PC-9 (cell line): ENCODE measurements at places on chromosomes 5 and 9.

DNA sequence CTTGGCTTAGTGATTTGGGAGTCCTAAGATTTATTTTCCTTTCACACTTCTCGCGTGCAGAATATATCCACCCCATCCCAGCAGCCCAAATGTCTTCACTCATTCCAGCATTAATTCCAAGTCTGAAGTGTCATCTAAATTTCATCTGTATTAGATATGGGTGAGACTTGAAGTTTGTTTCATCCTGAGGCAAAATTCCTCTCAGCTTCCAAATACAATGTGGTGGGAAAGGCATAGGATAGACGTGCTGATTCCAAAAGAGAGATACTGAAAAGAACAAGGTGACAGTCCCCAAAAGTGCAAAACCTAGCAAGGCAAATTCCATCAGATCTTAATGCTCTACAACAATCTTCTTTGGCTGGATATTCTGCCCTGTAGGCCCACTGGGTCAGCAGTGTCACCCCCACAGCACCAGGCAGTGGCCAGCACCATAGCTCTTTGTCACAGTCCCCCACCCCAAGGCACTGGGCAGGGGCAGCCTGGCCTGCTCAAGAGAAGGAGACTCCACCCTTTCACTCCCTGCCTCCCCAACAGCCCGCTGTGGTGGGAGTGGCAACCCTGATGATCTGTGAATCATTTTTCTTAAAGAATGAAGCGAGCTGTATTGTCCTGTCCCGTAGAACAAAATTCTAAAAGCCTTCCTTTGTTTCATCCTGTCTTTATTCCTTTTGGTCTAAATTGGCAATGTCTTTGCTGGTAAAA lies 2.7 kb upstream of the ADAM19 start:
- no peak for DNase-seq

DNA sequence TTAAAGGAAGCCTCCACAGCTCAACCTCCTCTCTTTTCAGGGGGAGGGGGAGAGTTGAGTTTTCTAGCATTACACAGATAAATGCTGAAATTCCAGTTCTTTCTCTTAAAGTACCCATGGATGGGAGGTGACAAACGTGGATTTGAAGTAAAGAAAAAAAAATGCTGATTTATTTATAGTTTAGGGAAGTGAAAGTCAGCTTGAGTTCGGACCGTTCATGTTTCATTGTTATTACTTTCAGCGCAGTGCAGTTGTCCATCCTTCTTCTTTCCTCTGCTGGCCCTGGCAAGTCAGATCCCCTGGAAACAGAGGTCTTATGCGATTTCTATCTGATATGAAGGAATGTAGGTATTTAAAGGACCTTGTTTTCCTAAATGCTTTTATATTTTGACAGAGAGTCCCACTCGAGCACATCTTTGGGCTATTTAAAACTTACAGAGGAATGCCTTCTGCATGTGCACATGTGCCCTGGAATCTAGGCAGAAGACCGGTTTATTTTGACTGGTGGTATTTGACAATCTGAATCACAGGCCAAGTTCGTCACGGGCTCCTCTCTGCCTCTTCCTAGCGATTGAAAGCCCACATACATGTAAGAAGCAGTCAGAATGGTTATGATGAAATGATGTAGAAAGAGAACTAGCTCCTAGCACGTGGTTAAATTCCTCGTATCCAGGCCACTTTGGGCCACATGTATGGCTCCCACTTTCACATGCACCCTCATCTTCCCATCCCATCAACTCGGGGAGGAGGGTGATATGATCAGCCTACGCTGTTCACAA lies 385.2 kb upstream of the KLF4 start:
- no peak for DNase-seq

DNA sequence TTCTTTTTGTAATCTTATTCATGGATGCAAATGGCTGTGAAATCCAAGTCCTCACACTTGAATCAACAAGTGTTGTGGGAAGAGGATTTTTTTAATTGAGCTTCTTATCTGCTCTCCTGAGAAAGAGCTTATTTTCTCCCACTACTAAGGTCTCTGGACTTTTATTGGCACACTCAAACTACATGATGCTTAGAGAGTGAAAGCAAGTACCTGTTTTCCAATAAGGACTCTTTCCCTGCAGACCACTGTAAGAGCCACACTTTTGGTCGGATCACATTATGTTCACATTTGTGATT lies 546.4 kb upstream of the ARRDC3 start:
- no peak for DNase-seq

DNA sequence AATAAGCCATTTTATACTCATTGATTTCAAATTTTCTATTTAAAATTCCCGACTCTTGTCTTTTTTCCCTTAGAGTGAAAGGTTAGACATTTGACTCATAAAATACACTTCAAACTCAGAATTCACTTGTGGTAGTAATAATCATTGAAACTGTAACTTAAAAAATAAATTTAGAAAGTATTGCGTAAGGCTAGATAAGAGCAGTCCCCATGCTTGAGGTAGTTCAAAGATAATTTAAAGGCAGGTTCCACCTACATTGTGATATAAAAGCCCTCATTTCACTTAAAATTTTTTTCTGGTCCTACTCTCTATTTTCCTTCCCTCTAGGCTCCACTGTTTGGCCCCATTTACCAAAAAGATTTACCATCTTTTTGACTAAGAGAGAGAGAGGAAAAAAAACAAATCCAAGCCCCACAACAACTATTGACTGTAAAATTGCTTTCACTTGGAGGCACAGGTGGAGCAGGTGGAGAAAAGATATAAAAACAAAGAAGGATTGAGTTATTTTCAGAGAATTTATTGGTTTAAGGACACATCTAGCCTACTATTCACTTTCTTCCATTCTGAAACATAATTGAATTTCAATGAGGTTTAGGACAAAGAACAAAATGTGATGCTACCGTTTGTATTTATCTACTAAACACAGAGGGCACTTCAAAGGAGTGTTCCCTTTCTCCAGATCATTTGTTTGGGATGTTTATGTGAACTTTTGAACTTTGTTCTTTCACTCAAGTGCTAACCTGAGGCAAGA lies 61.0 kb downstream of the FBXO4 start:
- DNase-seq: no peak

DNA sequence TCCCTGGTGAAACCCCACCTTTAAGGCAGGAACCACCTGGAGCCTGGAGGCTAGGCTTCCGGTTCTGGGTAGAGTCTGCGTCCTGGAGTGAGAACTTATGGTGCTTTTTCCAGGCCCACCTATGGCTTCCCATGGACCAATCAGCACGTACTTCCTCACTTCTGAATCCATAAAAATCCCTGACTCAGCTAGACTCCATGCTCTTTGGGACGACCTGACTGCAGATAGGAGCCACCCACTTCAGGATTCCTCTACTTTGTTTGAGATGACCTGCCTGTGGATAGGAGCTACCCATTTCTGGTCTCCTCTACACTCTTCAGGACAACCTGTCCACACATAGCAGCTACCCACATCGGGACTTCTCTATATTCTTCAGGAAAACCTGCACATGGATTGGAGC lies 168.8 kb upstream of the IRX2 start:
- DNase-seq: no peak

GRCh38 chr9:108775901-108776306 lies 79.9 kb downstream of the ACTL7B start:
- no peak for DNase-seq

GRCh38 chr5:160260881-160261815 lies 31.8 kb downstream of the FABP6 start:
- peak; percentile 99 for DNase-seq

GRCh38 chr5:111172504-111172903 lies 51.7 kb upstream of the CAMK4 start:
- DNase-seq: no peak

DNA sequence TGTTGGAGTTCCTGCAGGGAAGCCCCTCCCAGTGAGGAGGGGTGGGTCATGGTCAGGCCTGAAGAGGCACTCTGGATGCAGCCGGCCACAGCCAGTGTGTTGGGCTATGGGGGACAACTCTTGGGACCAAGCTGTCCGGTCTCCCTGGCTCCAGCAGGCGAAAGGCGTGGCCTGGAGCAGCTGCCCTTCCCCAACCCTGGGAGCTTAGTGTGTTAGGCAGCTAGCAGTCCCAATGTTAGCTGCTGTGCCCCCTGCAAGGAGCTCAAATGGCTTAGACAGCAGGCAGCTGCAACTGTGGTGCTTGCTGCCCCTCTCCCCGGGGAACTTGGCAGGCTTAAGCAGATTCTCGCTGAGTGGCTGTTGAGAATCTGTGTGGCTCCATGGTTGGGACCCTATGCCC lies 67.5 kb upstream of the ACTBL2 start:
- no peak for DNase-seq

DNA sequence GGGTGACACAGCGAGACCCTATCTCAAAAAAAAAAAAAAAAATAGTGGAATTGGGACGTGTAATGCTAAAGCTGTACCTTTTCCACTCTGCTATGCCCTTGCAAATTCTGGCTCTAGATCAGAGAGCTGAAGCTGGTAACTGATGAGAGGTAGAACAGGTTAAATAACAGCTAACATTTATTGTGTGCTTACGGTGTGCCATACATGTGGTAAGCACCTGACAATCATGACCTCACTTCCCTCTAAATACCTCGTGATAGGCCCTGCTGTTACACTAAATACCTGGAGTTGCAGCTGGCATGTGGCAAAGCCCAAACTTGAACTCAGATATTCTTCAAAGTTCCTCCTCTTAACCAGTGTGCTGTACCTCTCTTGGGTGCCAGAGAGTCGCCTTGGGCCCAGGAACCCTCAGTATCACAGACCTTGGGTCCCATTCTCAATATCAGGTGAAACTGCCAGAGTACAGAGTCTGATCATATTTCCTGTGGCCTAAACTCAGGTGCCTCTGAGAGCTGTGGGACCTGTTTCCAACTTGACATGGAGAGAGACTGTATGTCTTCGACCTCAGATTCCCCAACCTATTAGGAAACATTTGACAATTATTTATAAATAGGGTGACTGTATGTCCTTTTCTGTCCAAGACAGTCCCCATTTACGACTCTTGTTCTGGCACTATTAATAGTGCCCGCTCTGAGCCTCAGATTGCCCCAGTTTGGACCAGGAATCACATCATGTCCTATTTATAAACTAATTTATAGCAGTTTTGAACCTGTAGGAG lies 4.8 kb downstream of the ARL10 start:
- no peak for DNase-seq

DNA sequence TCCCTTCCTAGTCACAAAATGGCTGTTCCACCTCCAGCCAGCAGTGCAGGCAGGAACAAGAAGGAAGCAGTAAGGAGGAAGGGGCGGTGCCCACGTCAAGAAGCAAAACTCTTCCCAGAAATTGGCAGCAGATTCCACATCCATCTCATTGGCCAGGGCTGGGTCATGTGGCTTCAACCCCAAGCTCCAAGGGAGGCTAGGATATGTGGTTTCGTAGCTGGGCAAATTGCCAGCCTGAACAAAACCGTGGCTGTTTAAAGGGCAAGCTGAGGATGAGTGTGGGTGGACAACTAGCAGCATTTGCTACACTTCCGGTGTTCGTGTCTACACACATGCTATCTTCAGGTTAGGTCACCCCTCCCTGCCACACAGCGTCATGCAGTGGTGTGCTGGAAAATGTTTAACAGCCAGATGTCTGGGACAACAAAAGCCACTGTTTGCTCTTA lies 92.1 kb upstream of the MAP1B start:
- peak; percentile 28 for DNase-seq

DNA sequence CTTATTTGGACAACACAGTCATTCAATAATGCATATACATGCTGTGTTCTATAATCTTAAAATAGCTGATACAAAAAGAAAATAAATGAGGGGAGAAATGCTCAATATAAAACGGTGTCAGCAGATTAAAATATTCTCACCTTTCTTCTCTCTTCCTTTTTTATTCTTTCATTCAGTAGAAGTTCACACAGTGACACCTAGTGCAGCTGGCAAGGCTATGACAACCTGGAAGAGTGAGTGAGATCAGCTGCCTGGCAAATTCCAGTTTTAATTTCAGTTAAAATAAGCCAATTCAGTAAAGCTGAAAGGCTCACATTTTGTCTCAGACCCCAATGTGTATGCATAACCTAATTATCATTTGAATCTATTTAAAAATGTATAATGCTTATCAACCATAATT lies 150.3 kb downstream of the RASEF start:
- DNase-seq: no peak

- DNase-seq: no peak
Measured at GRCh38 chr9:114112325-114112724, 13.2 kb upstream of the KIF12 start.

DNA sequence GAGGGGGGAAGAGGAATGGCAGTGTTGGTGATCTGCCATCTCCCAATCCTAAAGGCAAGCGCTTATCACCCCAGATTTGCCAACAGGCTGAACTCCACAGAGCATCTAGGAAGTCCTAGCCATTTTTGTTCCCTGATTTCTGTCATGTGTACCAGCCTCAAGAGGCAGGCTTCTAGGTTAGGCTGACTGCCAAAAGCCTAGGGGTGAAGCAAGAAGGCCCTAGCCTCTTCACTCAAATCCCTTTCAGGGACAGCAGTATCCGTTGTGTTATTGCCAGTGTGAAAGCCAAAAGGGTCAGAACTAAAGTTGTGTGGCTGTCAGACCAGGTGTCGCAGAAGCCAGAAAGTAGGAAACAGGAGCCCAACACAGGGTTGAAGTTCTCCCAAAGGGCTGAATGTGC lies 14.7 kb downstream of the IGIP start:
- no peak for DNase-seq

- DNase-seq: no peak
Measured at GRCh38 chr9:98610711-98611110, 98.0 kb downstream of the GABBR2 start.

DNA sequence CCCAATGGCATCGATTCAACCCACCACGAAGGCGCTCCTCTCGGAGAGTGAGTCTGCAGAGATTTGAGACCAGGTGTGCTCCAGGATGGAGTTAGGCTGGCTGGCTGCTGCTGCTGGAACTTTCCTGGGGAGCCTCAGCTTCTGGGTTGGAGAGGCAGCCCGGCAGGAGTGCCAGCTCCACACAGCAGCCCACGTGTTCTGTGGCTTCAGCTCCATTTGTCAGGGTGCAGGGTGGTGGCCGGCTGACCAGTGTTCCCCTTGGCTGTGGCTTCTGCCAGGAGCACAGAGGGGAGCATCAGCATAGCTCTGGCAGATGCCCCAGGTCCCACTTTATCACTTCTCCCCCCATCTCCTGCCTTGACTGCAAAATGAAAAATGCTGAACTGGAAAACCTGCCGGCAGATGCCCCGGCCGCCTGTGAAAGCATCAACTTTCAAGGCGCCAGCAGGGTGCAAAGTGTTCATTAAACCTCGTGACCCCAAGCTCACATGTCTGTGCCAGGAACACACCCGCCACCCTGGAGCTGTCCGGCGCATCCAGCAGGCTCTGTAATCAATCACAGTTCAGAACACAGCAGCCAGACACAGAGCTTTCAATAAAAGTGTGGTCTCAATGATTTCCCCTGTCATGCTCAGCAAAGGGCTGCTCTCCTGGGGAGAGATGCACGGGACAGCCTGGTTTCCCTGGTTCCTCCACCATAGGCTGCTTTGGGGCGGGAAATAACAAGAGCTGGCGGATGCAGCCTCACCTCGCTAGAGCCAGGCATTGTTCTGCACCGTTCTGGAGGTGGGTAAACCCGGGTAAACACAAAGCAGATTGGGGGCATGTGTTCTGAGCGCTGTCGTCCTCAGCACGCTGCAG lies 53.2 kb downstream of the TRIP13 start:
- no peak for DNase-seq

- no peak for DNase-seq
Measured at GRCh38 chr5:95448789-95449188, 57.6 kb downstream of the FAM81B start.

- DNase-seq: no peak
Measured at GRCh38 chr9:71955300-71955915, 44.0 kb downstream of the C9orf85 start.

- DNase-seq: no peak
Measured at GRCh38 chr9:135095470-135096407, 8.3 kb downstream of the OLFM1 start.

GRCh38 chr9:14389146-14389545 lies 75.2 kb upstream of the NFIB start:
- DNase-seq: no peak
